ENCODE measurements at places on chromosomes 12 and 14.

GRCh38 chr12:71069311-71069710 is 88.5 kb downstream of the TSPAN8 start:
- DNase-seq = no peak

GRCh38 chr14:37515771-37516170 is 79.3 kb downstream of the FOXA1 start:
- DNase-seq = no peak

GRCh38 chr12:130427381-130427887 is 89.7 kb downstream of the PIWIL1 start:
- DNase-seq = no peak

GRCh38 chr14:53401646-53402045 is 248.5 kb upstream of the DDHD1 start:
- DNase-seq = no peak

DNA sequence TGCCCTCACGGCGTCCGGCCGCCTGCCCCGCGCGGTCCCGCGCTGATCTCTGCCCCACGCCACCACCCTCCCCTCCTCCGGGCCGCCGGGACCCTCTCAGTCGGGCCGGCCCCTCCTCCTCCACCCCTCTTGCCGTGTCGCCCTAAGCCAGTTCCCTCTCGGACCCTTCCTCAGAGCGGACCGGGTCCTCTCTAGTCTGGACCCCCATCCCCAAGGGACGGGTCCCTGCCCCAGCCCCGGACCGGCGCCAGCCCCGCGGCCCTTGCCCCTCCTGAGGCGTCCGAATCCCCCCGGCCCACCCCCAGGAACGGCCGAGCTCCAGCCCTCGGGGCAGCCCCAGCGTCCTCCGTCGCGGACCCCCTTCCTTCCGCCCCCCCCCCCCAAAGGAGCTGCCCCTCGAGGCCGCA is 485 bp downstream of the PPP4R4 start:
- DNase-seq = no peak

- DNase-seq = no peak
These were observed 11.8 kb upstream of the PAPLN start for GRCh38 chr14:73225496-73225895.

GRCh38 chr12:104355630-104356029 is 52.1 kb downstream of the EID3 start:
- no peak for DNase-seq

GRCh38 chr12:16392846-16393535 is 45.5 kb downstream of the MGST1 start:
- no peak for DNase-seq

- peak; percentile 14 for DNase-seq
These were observed 1808.9 kb upstream of the SEL1L start for GRCh38 chr14:83342590-83342989.

GRCh38 chr14:63793376-63793775 is 59.4 kb upstream of the SYNE2 start:
- no peak for DNase-seq

DNA sequence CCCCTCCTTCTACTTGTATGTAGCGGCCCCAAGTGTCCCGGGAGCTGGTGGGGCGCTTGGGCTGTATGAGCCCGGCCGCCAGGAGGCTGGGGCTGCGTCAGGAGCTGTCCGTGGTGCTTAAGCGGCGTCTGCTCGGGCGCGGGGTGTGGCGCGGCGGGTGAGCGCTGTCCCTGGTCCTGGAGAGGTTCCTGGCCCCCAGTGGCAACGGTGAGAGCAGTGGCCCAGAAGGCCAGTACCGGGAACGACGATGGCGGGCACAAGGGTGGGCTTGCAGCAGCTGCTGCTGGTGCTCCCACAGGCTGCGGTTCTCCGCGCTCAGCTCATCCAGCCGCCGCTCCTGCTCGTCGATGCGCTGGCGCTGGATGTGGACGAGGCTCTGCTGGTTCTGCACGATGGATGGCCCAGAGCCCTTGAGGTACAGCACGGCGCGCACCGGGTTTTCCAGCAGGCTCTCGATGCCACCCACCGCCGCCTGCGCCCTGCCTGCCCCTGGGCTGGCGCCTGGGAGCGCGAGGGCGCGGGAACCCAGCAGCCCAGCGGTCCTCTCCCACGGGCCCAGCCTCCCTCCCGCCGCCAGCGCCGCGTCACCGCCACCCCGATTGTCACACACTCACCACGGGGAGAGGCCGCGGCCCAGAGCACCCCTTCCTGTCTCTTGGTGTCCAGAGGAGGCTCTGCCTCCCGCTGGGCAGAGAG is 41.9 kb upstream of the FKBP4 start:
- DNase-seq = peak; percentile 73

DNA sequence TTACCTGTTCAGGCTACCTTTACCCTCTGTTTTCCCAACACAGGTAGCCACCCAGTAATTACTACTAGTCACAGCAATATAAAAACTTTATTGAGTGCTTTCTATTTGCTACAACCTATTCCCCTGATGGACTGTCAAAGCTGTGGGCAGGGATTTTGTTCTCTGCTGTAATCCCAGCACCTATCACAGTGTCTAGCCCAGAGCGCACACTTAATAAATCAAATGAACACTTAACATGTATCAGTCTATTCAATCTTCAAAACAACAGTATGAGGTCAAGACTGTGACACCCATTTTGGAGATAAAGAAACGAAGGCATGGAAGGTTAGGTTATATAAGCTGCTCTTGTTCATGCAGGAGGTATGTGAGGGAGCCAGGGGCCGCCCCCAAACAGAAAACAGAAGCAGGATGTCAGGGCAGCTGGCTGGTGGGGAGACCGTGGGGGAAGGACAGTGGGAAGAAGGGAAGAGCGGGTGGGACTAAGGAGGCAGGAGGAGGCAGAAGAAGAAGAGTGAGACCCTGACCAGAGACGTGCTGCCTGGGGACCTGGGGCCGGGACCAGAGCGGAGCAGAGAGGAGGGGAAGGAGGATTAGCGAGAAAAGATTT is 1.7 kb downstream of the TNFRSF1A start:
- DNase-seq = peak; percentile 62

DNA sequence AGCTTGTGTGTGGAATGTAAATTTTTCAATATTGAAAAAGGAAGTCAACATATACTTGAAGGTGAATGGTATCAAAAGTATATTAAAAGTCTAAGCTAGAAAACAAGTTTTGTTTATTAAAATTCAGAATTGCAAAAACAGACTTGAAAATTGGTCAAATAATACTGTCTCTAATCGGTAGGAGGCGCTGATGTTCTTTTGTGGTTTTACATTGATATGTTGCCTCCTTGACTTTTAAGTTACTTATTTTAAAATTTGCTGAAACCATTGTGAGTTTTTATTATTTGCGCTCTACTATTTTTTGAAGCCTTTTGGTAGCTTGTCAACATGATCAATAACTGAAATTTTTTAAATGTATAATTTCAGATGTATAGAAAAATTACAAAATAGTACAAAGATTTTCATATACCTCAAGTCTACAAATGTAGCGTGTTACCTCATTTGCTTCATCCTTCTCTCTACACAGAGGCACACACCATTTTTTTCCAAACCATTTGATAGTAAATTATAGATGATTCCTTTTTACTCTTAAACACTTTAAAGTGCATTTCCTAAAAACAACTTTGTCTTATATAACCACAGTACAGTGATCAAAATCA is 6.9 kb downstream of the RTRAF start:
- peak; percentile 54 for DNase-seq

DNA sequence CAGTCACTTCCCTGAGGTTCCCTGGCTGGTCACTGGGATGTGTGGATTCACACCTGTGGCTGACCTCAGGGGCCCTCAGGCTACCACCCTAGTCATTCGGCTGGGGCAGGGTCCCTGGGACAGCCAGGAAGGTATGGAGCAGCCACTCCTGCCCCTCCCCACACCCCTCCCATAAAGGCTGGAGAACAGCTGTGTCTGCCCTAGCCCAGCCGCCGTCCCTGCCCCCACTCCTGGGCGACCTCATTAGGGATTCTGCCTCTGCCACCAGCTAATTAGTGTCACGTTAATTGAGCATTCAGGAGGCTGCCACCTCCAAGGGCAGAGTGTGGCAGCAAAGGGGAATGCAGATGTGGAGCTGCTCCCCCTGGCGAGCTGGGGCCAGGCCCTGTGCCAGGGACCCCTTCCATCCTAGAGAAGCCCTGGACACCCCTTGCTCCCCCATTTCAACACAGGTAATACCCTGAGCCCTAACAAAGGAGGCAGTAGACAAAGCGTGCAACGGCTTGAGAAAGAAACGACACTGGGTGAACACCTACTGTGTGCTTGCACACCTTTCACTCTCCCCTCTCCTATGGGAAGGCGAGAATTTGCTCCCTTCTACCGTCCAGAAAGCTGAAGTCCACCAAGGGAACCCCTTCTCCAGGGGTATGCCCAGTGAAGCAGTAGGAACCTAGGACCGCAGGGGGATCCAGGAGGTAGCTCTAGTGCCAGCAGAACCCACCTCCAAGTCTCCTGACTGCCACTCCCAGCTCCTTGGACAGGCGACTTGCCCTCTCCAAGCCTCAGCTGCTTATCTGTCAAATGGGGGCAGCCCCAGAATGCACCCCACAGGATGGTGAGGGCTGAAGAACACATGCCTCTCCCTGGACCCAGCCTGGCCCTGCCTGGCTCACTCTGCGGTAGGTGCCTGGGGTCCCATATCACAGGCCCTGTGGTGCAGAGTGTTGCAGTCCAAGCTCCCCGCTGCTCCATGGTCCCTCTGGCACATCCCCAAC is 45.1 kb downstream of the FAM222A start:
- no peak for DNase-seq

GRCh38 chr12:27105746-27106536 is 23.6 kb upstream of the C12orf71 start:
- no peak for DNase-seq

DNA sequence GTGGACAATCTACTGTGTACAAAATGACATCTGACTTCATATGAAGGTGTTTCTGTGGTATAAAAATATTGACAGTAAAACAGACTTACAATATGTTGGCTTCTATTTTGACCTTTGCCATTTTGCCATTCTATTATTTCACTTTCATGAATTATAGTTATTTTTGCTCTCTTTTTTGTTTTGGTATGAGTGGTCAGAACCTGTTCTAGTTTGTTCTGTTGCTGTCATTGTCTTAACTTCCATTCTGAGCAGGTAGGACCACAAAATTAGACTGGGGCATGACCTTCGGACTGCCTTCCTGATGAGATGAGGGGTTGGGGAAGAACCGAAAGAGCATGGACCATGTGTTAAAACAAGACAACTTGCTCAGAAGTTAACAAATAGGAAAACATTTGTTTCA is 36.5 kb upstream of the IFNG-AS1 start:
- DNase-seq = no peak

DNA sequence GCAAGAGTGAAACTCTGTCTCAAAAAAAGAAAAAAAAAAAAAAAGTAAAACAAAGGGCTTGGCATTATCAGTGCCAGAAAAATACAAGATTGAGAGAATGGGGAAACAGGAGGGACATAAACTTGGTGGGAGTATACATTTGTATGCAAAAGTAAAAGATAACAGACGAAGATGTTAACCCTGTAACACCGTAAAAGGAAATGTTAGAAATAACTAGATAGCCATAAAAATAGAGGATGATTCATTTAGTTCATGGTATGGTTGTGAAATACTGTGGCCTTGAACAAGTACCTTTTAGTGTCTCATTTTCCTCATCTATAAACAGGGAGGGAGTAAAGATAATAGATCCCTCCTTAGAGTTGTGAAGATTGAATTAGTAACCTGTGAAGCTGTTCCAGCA is 33.3 kb downstream of the ATP2A2 start:
- peak; percentile 74 for DNase-seq

GRCh38 chr12:101616027-101616494 is 21.3 kb downstream of the MYBPC1 start:
- no peak for DNase-seq

DNA sequence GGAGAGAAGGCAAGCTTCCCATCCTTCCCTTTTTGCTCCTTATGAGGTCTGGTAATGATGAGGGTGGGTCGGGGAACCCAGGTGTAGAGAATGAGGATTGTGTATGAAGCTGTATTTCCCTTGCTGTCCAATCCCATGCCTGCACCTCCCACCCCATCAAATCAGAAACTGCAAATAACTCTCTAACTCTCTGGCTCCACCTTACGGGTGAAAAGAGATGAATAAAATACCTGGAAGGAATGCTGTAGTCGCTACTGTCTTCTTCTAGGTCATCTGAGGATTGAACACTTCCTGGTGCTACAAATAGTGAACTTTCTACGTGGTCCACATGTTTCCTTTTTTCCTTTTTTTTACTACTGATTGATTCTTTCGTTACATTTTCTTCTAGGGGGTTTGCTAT is 38.9 kb upstream of the DICER1 start:
- DNase-seq = no peak

DNA sequence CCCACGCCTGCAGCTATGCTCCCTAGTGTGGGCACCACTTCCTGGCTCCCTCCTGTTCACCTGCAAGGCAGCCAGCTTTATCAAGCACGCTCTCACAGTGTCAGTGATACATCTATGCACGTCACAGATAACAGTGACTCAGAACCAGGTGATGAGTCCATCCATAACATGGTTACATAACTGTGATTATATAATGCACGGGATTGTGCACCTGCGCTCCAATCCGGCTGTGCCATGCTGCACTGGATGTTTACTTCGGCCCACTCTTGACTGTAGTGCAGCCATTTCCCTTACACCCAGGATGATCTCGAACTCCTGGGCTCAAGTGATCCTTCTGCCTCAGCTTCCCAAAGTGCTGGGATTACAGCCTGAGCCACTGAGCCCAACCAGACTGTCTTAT is 38.4 kb upstream of the CEP83 start:
- DNase-seq = no peak

- DNase-seq = peak; percentile 77
These were observed 29.7 kb upstream of the SAV1 start for GRCh38 chr14:50697659-50698290.

- DNase-seq = peak; percentile 91
These were observed 83.5 kb downstream of the SAMD4A start for GRCh38 chr14:54650331-54650958.

DNA sequence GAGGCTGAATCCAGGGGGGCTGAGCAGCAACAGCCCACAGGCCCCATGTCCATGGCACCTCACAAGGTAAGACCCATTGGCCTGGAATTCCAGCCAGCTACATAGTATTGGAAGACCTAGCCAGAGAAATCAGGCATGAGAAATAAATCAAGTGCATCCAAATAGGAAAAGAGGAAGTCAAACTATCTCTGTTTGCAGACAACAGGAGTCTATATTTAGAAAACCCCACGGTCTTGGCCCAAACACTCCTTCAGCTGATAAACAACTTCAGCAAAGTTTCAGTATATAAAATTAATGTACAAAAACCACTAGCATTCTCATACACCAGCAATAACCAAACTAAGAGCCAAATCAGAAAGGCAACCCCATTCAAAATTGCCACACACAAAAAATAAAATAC is 16.9 kb downstream of the PDE6H start:
- DNase-seq = no peak

DNA sequence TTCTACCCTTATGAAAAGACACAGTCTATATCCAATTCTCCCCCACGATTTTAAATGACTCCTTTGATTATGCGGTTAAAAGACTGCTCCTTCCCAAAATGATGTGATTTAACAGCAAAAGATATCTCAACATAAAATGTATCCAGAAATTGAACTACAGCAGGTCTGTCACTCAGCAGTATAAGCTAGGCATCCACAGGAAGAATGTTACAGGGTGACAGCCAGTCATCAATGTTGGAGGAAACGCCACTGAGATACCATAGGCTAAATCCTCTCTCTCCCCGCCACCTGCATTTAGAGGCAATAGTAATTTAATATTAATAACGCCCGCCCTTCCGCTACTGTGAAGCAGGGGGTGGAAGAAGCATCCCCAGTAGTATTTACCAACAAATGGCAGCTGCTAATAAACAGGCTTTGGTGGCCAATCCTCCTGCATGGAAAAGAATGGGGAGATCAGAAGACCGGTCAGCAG is 613 bp downstream of the RECQL start:
- no peak for DNase-seq
